ENCODE measurements at places on chromosomes 5 and 9.

GRCh38 chr9:74838351-74838750 lies 49.4 kb downstream of the TRPM6 start:
- no peak for DNase-seq

GRCh38 chr9:136808075-136808805 lies 492 bp downstream of the RABL6 start:
- no peak for DNase-seq

DNA sequence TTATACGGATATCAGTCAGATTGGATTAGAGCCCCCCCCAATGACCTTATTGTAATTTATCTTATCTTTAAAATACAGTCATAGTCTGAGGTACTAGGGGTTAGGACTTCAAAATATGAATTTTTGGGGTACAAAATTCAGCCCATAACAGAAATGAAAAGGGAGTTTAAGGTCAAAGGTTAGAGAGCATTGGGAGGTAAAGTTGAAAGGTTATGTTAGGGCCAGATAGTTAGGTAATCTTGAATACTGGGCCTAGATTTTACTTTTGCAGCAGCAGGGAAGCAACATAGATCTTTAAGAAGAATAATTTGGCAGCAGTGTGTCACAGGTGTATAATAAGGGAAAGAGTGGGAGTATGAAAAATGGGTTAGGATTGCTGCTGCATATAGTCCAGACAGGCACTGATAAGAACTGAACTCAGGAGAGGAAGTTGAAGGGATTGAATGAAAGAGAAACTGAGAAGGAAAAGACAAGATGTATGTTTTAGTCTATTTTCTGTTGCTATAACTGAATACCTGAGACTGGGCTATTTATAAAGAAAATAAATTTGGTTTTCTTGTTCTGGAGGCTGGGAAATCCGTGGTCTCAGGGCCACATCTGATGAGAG lies 10.7 kb upstream of the GCNT4 start:
- DNase-seq: no peak

DNA sequence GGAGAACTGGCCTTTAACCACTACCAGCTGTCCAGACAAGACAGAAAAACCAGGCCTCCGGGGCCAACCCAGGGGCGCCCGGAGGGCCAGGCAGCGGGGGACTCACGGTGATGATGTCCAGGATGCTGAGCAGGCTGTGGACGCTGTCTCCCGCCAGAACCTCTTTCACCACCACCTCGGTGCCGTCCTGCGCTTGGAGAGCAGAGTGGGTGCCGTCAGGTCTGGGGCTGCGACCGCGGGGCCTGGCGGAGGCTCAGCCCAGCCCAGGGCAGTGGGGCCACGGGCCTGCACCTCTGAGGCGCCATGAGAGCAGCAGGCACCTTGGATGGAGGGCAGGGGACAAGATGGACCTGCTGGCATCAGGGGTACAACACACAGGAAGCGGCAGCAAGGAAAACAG lies 9.7 kb downstream of the PNPLA7 start:
- no peak for DNase-seq

DNA sequence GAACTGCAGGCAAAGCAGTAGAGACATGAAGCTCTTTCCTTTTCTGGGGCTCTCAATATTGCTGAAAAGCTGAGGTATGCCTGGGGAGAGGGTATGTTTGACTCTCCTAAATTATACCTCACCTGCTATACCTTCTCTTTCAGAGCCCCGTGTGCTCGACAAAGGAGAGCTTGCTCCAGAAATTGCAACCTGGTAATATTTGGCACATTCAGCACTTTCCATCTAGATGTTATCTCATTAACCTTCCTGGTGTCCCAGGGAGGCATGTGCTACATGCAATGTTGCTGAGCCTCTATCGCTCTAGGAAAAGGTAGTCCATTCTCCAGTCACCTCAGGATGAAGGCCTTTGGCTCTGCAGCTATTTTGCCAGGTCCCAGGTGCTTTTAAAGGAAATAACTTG lies 78.5 kb upstream of the ZSWIM6 start:
- DNase-seq: no peak
